ENCODE measurements at places on chromosomes 7 and 10.
A peak's percentile ranks its signal among the peaks of the same experiment; 100 is the strongest.

- DNase-seq = peak; percentile 45
Measured at GRCh38 chr7:127392182-127392565, 334 bp downstream of the ZNF800 start.

DNA sequence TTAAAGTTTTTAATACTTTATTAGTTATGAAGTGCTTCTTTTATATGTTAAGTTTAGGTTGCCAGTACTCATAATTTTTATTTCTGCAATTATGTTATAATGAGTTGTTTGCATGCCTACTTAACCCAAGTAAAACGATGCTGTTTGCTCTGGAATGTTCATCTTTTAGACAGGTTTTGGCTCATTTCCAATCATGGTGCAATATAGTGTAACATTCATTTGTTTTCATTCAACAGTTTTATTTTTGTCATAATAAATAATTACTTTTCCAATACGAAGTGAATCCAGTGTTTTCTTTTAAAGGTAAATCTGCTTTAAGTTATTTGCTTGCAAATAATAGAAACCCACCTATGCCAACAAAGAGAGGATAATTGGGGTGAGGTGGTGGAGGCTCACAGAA lies 22.1 kb downstream of the ARL5B start:
- no peak for DNase-seq

GRCh38 chr10:61621605-61622051 lies 41.1 kb upstream of the CABCOCO1 start:
- DNase-seq = peak; percentile 33

DNA sequence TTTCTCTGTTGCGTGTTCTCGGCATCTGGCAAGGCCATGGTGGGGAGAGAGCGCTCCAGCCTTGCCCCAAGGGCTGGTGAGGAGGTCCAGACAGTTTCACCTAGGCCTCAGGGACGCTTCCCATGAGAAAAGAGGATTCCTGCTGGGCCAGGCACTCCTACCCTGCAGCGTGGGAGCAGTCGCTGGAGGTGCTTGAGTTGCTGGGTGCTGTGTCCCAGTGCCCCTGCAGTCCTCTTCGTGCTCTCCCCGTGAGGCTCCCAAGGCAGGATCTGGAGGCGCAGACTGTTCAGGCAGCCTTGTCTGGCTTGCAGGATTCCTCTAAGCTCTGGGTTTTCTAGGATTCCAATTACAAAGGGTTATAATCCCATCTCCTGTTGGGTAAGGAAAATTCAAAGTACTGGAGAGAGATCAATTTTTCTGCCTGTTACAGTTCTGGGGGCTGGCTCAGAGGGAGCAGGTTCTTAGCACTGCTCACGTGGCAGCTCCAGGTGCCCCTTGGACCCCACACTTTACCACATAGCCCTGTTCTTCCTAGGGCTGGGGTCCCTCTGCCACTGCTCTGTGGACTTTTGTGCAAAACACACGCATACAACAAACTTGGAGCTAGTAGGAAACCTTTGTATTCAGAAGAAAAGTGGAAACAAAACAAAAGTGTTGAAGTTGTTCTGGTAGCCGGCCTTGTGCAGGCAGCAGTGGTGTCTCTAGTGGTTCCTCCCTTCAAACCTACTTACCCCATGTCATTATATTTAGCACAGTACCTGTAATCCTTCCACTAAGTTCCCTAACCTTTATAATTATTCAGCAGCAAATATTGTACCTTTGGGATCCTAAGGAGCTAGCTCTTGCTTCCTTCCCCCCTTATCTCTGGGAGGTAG lies 60.5 kb downstream of the CCNY start:
- no peak for DNase-seq

- no peak for DNase-seq
Measured at GRCh38 chr10:113801569-113801968, 50.1 kb downstream of the PLEKHS1 start.

DNA sequence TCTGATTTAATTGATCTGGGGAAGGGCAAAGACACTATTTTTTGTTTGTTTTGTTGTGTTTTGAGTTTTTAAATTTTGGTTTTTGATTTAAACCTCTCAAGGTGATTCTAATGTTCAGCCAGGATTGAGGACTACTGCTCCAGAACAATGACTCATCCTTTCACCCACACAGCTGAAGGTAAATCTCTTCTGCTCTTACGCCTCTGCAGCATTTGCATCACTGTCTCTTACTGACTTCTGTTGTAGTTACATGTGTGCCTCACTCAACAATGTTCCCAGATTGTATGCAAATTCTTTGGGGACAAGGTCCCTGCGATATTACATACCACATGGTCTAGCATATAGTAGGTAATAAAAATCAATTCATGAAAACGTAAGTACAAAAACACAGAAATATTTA lies 467.5 kb upstream of the LRRN3 start:
- no peak for DNase-seq

GRCh38 chr7:139451638-139452037 lies 31.8 kb downstream of the KLRG2 start:
- no peak for DNase-seq

DNA sequence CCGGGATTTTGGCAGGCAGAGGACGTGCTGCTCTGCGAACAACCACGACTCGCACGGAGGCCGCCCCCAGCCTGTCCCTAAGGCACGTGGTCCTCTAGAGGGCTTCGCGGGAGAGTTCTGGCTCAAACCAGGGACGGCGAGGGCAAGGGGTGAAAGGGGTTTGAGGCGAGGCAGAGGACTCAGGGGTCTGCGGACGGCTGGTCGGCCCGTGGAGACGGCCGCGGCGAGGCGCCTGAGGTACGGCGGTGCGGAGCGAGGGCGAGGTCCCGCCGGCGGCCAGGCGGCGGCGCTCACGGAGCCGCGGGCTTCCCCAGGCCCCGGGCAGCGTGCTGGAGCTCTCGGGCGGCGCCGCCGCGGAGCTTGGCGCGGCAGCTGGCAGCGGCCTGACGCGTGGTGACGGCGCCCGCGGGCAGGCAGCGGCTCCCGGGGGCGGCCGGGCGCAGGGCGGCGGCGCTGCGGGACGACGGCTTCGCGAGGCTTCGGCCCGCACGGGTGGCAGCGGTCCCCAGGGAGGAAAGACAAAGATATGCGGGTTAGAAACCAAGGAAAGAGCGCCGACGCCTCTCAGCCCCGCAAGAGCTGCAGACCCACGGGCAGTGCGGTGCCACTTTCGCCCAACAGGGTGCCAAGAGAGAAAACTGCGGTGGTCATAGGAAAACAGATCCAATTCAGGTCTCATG lies 44.8 kb downstream of the ZNF800 start:
- DNase-seq = peak; percentile 59

GRCh38 chr7:123522066-123522465 lies 12.3 kb downstream of the IQUB start:
- no peak for DNase-seq

DNA sequence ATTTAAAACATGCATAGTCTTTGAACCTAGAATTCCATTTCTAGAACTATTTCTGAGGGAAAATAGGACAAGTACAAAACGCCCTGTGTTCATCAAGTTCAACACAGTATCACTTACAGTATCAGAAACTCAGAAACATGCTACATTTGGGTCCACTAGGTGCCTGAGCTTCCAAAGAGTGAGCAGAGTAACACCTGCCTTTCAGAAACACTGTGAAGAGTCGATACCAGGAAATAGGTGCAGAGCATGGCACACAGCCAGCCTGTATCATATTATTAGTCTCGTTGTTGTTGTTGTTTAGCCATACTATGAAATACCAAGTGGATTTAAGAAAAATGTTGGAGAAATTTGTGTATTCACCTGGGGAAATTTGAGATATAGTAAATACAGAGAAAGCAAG lies 392.1 kb upstream of the MGMT start:
- no peak for DNase-seq

GRCh38 chr7:150610233-150610632 lies 22.0 kb downstream of the GIMAP6 start:
- no peak for DNase-seq

- no peak for DNase-seq
Measured at GRCh38 chr7:4029941-4030340, 652.2 kb upstream of the FOXK1 start.

- no peak for DNase-seq
Measured at GRCh38 chr10:19874791-19875190, 58.6 kb downstream of the PLXDC2 start.

- DNase-seq = no peak
Measured at GRCh38 chr10:25888627-25889026, 45.4 kb upstream of the MYO3A start.

DNA sequence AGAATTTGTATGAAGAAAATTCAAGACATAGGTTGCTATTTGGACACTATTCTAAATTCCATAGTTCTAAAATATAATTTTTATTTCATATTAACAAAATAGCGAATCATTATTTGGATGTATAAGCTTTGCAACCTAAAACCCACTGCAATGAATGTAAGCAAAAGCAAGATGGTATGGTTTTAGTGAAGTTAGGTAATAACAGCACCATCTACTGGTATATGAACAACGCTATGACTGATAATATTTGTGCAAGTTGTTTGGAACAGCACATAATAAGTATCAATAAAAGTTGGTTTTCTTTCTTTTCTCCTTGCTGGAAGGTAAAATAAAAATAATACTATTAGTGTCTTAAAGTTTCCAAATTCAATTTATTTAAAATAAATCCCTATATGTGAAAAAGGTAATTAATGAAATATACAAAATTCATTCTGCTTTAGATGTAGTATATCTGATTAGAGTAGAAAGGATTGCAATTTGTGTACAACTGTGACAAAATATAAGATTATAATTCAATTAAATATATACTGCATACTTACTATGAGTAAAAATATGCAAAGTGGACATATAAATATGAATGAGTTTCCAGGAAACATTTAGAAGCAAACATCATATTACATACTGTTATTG lies 79.0 kb upstream of the LSM8 start:
- no peak for DNase-seq

DNA sequence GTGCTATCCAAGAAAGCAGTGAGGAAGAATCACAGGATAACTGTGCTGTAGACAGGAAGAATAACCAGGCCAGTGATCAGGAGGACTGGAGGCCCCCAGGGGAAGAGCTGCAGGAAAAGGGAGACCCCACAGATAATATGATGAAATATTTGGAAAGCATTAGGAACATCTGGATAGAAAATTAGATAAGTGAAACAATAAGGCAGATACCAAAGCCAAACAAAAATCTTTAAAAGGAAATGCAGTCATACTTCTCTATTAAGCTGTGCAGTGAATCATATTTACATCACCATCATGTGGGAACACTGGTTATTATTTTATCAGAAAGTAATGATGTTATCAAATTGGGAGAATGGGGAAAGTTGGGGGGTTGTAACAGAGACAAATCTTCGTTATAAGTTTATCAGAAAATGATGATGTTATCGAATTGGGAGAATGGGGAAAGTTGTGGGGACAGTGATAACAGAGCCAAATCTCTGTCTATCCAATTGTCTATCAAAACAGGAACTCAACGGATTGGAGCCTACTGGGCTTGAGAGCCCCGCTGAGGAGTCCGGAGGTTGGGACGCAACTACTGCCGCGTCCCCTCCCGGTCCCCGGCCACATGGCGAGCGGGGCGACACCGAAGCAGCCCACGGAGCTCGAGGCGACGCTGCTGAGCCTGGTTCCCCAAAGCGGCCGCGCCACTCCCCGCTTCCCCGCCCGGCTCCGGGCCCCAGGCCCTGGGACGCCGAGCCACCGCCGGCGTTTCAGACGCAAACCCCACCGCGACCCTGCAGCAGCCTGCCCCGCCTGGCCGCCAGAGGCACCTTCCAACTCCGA lies 14.0 kb upstream of the RALA start:
- DNase-seq = peak; percentile 26

DNA sequence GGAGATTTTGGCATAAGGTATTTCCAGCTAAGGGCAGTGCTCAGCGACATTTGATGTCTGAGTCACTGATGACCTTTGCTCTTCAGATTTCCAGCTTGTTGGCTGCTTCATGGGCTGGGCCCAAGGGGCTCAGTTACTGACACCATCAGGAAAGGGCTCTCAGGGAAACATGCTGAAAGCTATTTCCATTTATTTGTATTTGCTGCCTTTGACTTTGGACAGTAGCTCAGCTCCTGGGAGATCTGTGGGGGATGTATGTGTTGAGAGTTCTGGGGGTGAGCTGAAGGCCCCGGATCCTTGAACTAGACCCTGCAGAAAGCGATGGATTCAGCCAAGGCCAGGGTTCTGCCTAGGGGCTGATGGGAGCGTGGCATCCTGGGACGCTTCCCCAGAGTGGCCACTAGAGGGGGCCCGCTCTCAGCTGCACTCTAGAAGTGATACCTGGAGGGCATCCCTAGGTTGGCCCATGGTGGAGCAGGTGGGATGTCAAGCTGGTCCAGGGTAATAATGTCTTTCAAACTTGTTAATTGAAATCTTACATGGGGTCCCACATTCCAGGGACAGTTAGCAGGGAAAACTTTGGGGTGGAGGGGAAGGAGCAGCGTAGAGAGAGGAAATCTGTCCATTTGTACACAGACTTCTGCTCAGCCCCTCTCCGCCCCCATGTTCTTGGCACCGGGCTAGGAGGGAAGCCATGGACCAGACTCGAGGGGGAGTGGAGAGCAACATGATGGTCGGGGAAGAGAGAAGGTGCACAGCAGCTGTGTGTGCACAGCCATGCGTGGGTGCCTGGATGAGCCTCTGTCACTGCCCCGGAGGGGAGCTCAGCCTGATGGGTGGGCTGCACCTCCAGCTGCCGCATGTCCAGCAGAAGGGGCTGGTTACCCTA lies 3.0 kb upstream of the BTBD16 start:
- peak; percentile 60 for DNase-seq

- peak; percentile 26 for DNase-seq
Measured at GRCh38 chr10:77428691-77429395, 208.8 kb downstream of the KCNMA1 start.

All from neural crest cell (in vitro differentiated cells).